CD4-positive, alpha-beta memory T cell (primary cell): ENCODE measurements at places on chromosomes 11 and 22. TPM values are rescaled to one million over a fixed set of nuclear protein-coding genes. Genes with fewer than 3 reads are reported as not detected.
A peak's percentile ranks its signal among the peaks of the same experiment; 100 is the strongest.

DNA sequence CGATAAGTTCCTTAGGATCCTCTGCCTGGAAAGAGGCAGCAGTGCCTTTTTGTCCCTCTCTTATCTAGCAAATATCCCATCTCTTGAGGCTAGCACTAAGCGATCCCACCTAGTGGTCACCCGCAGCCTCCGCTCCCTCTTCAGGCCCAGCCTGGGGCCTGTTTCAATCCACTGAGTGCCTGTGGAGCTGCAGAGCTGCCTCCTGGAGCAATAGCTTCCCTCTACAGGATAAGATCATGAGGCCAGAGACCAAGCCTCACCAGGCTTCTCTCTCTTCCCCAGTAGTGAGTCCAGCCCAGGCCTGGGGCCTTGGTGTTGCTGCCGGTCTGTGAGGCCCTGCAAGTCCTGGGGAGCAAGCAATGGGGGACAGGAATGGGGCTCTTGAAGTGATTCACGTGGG, 65.8 kb downstream of the SLC22A12 start:
- DNase-seq: no peak

The OR51A7 gene
- not detected for polyA plus RNA-seq

DNA sequence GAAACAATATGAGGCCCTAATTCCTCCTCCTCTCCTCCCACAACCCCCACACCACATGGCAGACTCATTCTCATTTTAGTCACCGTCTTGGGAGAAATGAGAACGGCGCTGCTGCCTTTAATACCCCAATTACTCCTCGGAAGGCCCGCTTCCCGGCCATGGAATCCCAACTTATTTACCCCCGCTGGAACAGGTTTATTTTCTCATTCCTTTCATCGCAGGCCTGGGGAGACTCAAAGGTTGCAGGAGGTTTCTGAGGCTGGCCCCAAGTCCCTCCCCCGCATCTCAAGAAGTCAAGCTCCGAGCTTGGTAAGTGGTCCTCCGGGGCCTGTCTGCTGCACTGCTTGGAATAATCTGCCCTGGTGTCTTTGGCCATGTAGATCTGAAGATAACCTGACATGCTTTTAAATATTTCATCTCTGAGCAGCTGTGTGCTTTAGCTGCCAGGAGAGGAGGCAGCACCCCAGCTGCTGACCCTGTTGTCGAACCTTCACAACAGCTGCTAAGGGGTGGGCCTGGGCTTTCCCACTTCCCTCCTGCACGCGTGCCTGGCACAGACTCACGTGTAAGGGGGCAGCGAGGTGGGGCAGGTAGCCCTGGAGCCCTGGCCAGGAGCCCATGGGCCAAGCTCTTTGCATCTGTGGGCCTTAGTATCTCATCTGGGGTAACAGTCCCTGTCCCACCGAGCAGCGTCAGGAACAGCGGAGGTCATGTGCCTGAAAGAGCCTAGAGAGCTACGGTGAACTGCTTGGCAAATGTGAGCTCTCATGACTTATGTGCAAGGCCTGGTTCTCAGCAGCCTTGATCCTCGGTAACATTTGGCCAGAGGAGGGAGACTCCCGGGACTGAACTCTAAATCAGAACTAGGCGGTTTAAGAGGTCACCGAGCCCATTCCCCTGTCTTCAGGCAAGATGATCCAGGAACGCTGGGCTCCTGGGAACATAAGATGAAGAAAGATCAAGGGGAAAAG, 164.6 kb downstream of the ST3GAL4 start:
- no peak for DNase-seq

- DNase-seq: no peak
Measured at GRCh38 chr22:24137595-24137994, 43.7 kb upstream of the SUSD2 start.

- no peak for DNase-seq
Measured at GRCh38 chr22:24859587-24859986, 53.6 kb downstream of the SGSM1 start.

The IZUMO1R gene
- not detected for polyA plus RNA-seq

DNA sequence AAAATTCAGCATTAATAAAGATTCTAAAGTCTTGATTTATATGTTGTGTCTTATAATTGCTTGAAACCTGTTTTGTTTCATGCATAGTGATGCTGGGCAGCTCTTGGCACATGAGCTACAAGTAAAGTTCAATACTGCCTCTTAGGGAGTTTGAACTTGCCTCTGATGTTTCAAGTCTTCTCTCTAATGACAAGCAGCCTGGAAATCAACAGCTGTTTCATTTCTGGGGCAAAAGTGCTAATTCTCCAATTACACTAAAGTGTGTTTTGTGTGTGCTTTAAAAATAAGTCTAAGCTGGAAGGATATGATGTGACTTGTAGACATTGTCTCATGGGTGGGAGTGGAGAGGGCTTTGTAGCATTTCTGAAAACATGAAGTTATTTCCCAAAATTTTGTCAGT, 23.7 kb upstream of the SESN3 start:
- no peak for DNase-seq

DNA sequence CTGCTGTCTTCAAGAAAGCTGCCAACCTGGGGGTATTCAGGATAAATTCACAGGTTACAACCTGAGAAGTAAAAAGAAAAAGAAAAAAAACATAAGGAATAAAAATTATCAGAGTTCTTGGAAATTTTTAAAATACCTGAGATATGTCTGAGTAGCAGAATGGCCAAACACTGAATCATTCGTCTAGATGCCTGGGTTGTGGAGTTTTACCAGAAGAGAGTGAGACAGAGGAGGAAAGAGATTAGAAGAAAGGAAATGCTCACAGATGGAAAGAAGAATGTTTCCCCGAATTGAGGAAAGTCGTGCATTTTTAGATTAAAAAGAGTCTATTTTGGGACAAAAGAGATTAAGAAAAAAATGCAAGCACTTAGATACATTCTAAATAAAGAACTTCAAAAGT, 1026.7 kb downstream of the TBC1D22A start:
- no peak for DNase-seq

The OR10A2 gene
- not detected for polyA plus RNA-seq

GRCh38 chr11:74235121-74235520, 64.0 kb downstream of the PPME1 start:
- DNase-seq: no peak

GRCh38 chr22:36352803-36353507, 34.8 kb downstream of the MYH9 start:
- peak; percentile 67 for DNase-seq

DNA sequence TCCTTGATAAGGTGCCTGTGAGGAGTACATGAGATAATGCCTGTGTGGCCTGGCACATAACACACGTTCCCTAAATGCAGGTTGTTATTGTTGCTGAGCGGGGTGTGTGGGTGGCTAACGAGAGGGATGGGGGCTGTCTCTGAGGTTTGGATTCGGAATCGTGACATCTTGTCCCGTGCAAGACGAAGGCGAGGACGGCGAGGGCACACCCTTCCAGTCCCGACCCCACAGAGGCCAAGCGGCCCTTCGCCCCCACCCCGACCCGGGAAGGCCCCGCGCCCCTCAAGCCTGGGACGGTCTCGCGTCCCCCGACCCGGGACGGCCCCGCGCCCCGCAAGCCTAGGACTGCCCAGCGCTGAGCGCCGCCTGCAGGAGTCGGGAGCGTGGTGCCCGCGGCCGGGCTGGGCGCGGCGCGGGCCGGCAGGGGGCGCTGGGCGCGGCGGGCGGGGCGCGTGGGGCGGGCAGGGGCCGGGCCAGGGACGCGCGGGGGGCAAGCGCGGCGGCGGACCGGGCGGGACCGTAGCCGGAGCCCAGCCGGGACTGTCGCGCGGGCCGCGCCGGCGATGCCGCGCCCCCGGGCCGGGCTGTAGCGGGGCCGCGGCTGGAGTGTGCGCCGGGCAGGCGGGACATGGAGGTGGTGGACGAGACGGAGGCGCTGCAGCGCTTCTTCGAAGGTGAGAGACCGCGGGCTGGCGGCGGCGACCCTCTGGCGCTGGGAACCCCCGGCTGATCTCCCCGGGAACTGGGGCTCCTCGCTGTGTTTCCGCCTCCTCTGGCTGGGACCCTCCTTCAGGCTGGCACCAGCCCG, at the start of gene MYRF:
MYRF (plus strand) TSS at position 520 of the 808 bp plus-strand sequence; CDS start at position 629, 109 bp downstream.
- peak; percentile 59 for DNase-seq

DNA sequence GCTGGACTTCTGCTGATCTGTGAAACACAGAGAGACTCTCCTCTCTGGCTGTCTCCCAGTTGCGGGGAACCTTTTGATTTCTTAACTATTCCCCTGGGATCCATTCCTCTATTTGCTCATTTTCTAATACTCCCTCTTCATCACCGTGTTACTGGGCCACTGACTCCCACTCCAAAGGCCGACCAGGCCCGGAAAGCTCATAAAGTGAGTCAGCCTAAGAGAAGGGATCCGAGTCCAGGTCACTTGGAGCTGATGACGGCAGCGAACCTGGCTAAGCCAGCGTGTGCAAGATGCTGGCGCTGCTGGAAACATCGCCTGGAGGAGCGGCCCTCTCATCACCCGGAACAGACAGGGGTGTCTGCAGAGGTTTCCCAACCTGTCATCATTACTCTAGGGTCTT, 112.8 kb downstream of the FBXO7 start:
- no peak for DNase-seq

GRCh38 chr11:60347084-60347797, 20.2 kb downstream of the MS4A6E start:
- no peak for DNase-seq

- no peak for DNase-seq
Measured at GRCh38 chr11:12454782-12455181, 77.4 kb downstream of the PARVA start.

DNA sequence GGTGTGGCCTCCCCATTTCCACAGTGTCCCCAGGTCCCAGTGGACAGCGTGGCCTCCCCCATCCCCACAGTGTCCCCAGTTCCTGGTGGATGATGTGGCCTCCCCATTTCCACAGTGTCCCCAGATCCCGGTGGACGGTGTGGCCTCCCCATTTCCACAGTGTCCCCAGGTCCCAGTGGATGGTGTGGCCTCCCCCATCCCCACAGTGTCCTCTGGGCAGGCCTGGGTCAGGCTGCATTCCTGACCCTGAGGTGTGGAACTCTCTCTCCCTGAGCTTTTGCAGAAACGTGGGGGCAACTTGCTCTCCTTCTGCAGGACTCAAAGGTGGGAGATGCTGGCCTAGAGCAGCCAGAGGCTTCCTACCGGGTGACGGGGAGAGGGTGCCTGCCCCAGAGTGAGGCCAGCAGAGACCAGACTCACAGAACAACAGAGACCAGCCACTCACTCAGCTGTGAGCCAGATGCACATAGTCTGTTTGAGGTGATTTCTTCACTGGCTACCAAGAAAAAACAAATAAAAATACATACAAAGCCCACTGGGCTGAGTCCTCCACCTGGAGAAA, 85.8 kb upstream of the FGF3 start:
- no peak for DNase-seq

DNA sequence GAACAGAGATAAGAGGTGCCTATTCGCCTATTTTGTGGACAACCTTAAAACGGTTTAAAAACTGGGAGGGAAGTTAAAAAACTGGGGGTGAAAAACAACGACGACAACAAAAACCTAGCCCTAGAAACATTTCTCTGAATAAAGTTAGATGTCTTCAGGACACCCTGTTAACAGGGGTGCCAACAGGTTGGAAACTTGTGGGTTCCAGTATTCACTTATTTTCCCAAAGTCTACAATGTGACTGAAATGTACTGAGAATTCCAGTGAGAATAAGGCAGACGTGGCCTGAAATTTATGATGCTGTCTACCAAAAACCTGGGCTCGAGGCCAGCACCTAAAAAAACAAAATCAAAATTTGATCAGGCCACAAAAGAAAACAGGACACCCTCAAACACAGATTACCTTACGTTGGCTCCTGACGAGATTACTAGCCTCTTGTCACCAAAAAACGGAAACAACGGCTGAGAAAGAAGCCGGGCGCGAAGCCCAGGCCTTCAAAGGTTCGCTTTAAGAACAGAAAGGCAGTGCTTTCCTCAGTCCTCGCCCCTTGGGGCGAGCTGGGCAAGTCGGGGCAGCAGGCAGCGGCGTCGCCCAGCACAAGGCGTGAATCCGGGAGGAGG, 906 bp downstream of the CCDC90B start:
- no peak for DNase-seq
